Activated naive CD4-positive, alpha-beta T cell treated with anti-CD3 and anti-CD28 coated beads, Interleukin-2, amount 50 U/mL, for 72 hours (primary cell): ENCODE measurements at places on chromosomes 2 and 18. TPM values are rescaled to one million over a fixed set of nuclear protein-coding genes. Genes with fewer than 3 reads are reported as not detected.

DNA sequence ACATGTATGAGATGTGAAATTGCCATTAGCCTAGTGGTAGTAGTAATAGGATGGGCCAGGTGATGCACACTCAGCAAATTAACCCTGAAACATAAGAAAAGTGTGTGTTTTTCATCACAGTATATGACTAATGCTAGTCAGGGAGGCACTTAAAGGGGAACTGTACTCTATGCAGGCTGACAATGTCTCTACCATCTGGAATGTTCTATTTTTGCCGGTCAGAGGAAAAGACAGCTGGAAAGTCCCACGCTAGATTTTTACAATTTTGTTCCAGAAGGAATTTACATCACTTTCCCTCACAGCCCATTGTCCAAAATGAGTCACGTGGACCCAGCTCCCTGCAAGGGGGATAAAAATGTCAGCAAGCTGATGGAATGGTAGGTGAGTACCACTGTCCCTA, 746.3 kb upstream of the CHAC2 start:
- DNase-seq = no peak

GRCh38 chr18:79956276-79956675, 4.8 kb upstream of the SLC66A2 start:
- DNase-seq = no peak

Gene CFAP65
- total RNA-seq = not detected

Gene FOXI3
- total RNA-seq = not detected

Gene SERTAD2
- total RNA-seq = 46.4 TPM

DNA sequence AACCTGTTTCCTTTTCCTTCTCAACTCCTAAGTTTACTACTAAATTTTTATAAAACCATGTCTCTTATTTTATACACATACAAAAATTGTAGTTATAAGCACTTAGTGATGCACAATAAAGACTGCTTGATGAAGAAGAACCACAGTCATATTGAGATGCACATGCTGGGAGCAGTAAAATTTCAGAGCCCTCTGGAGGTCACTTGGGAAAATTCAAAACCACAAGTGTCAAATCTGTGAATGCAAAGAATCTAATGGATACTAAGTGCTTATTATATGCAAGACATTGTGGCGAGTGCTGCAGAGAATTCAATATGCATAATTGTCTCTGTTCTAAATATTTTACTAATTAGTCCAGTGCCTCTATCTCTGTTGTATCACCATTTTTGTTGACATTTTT, 180.5 kb downstream of the VWC2L start:
- DNase-seq = no peak

Gene MAPRE3
- total RNA-seq = 4.2 TPM

DNA sequence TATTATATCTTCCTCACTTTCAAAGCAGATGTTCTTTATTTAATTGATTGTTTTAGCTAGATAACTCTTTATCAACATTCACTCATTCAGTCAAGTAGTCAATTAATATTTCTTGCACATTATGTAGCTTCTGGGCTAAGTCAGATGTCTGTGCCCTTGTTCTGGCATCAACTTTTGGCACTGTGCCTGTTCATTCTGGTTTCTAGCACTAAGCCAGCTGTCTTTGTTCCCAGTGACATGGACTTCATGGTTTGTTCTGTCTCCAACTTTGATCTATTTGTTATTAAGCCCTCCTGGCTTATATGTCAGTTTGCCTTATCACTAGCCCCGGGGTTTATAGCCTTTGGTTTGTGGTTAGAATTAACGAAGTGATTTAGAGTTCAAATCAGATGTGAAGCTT, 247.9 kb upstream of the SYT4 start:
- no peak for DNase-seq

Gene RPRM
- not detected for total RNA-seq

DNA sequence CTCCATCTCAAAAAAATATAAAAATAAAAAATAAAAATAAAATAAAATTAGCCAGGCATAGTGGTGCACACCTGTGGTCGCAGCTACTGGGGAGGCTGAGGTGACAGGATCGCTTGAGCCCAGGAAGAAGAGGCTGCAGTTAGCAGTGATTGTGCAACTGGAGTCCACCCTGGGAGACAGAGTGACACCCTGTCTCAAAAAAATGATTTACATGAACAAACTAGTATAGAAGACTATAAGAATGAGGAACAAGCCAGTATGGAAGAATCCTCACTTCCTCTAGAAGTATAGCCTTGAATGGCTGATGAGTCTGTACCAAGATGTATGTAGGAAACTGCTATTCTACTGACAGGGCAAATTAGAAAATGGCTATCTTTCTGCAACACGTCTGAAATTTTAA, 10.9 kb downstream of the YES1 start:
- no peak for DNase-seq

- DNase-seq = no peak
Measured at GRCh38 chr18:56285387-56286065, 352.9 kb downstream of the TXNL1 start.

Gene DSC2
- not detected for total RNA-seq

GRCh38 chr18:58290116-58290695, 246.2 kb downstream of the NEDD4L start:
- DNase-seq = no peak

DNA sequence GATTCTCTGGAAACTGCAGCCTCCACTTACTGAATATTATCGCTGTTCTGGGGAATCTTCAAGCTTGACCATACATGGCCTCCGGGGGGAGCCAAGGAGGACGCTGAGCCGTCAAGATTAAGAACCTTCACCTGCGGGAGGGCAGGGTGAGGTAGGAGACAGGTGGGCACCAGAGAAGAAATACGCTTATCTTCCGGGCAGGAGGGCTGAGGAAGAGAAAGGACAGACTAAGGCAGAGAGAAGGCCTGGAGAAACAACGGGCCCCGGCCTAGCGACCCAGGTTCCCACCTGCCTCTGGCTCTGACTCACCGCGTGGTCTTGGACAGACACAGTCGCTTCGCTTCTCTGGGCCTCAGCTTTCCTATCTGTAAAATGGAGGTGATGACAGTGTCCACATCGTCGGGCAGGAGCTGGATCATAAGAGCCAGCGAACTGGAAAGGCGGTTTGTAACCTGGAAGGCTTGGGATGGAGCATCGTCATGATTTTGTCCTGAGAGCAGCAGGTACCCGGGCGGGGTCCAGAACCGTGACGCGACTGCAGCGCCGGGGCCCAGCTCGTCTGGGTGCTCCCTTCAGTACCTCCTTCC, 659 bp downstream of the ZNF142 start:
- DNase-seq = no peak

- DNase-seq = no peak
Measured at GRCh38 chr2:217271813-217272212, 411.9 kb upstream of the TNP1 start.

DNA sequence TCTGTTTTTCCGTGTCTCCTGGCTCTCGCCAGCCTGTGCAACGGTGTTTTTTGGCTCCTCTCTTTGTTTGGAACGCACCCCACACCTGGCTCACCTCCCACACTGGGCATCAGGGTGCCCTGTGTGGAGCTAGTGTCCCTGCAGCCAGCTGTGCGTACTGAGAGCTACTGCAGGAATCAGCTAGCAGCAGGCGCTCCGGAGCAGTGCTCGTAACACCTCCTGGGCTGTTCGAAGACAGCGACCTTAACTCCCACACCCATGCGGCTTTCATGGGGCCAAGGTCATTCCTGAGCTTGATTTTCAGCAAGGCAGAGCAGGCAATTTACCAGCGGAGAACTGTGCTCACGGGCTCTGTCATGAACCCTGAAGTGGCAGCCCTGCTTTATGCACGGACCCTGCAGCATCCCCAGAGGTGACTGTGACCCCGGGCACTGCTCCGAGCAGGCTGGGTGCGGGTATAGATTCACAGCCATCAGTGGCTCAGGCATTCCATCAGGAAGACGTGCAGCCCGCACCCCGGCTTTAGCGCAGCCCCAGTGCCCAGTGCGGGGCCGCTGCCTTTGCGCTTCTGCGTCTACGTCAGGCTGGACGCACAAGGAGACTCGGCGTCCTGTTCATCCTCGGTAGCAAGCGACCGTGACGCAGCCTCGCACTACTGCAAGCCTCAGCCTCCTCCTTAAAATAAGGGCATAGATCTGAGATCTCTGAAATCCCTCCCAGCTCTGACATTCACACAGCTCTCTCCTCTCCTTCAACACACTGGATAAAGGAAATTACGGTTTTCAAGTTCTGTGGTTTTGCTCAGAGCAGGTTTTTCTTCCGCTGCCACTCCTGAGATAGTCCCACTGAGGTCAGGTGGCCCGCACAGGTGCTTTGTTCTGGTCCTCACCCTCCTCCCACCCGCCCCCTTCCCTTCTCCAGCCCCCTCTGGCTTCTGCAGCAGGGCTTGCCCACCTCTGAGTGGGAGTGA, 58.2 kb downstream of the ADI1 start:
- DNase-seq = no peak

Gene KHK
- 16.3 TPM for total RNA-seq

GRCh38 chr2:239261356-239261755, 139.5 kb downstream of the HDAC4 start:
- DNase-seq = no peak

GRCh38 chr2:23823863-23824262, 103.1 kb downstream of the ATAD2B start:
- no peak for DNase-seq
